ENCODE measurements at places on chromosomes 7 and 10.

DNA sequence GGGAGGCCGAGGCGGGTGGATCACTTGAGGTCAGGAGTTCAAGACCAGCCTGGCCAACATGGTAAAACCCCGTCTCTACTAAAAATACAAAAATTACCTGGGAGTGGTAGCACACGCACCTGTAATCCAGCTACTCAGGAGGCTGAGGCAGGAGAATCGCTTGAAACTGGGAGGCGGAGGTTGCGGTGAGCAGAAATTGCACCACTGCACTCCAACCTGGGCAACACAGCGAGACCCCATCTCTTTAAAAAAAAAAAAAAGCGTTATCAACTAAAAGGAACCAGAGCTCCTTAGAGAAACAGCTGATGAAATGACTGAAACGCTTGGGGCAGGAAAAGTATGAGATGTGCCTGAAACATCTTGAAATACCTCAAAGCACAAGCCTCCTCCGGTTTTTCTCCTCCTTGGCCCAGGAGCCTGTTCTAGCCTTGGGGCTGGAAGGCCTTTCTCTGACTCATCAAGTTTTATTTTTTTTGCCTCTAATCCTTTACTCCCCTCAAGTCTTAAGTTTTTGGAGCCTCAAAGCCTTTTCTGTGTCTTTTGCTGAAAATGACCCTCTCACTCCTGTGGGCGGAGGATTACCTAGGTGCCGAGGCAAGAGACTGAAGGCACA, 2.6 kb upstream of the METTL27 start:
- DNase-seq, result no peak

GRCh38 chr7:129150199-129150996, 5.9 kb downstream of the TSPAN33 start:
- no peak for DNase-seq

- peak; percentile 61 for DNase-seq
Measured at GRCh38 chr7:150992833-150993302, 2.1 kb downstream of the NOS3 start.

DNA sequence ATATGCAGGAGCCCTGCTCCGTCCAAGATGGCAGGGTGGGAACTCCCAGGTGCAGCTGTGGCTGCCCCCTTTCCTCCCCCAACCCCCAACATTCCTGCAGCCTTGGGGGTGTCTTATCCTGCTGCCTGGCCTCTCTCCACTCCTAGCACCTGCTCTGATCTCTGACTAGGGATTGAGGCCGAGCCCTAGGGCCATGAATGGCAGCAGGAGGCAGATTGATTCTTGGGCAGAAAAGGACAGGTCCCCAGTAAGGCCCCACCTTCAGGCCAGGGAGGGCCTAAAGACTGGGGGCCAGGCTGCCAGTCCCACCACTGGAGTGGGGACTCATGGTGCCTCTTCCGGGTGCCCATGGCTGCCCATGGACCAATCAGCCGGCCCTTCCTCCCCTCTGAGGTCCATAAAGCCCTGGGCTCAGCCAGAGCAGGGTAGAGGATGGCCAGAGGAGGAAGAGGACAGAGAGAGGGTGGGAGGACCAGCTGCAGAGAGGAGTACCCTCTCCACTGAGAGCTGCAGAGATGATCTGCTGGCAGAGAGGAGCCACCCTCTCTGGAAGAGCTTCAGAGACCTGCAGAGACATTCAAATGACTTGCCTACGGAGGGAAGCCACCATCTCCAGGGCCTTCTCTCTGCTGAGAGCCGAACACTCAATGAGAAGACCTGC, 8.3 kb upstream of the COA1 start:
- DNase-seq, result no peak

DNA sequence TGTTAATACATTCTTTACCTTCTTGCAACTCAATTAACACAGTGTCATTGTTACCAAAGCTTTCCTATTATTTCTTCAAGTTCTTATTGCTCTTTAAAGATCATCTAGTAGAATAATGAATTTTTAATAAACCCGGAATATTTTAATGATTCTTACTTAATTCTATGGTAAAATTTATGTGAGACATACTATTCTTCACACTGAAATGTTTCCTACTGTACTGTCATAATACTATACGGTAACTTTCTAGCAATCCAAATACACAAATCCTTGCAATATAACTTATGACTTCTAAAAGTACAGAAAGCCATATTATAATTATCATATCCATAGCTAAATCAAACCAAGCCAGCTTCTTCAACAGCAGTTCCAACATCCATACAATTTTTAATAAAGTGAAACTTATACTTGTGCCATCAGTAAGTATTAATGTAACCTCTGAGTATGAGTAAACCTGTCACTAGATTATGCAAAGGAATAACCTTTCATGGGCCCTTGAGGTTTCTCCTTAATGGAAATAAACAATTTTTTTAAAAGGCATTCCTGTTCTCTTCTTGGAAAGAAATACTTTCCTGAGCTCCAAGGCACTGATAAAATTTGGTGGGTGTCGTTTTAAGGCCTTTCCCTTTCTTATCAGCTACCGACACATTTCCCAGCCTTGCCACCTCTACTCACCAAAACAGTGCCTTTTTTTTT, 87.4 kb downstream of the IMMP2L start:
- DNase-seq, result no peak

DNA sequence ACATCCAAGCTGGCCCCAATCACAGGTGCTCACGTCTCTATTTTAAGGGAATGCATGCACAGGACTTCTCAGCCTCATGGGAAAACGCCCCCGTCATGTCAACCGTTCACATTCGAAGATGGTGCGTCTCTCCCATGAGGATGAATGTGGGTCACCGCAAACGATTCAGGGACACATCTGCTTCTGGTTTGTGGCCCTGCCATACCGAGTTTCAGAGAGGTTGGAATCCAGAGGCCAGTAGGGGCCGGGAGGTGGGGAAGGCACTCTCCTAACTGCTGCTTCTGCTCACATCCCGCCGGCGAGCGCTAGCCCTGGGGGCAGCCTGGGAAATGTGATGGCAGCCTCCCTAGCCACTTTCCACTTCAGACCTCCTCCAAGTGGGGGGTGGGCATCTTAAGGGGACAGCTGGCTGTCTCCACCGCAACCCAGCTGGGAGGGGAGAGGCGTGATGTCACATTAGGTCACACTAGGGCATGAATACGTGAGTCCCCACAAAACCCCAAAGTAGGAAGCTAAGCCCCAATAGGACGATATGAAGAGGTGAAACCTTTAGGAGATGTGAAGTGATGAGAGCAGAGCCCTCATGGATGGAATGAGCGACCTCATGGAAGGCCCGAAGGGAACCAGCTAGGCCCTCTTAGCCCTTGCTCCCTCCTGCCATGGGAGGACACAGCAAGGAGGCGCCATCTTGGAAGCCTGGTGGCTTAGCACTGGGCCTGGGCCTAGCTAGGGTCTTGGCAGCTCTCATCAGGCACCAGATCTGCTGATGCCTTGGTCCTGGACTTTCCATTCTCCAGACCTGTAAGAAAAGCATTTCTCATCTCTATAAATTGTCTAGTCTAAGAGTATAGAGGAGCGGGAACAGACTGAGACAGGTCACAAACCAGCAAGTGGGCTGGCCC, 107.8 kb downstream of the TCERG1L start:
- no peak for DNase-seq

DNA sequence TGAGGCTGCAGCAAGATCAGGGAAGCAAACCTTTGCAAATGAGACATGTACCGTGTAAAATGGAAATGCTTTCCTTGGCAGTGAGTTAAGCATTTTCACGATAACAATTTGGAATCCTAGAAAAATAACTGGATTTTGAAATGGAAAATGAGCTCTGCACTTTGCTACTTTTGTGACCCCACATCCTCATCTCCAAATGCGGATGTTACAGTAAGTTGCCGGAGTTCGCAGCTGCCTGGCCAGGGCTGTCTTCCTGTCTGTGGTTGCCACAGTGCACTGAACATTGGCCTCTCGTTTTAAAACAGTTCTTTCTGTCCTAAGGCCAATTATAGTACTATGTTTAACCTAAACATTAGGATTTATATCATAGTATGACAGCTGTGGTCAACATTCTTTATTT, 136.2 kb upstream of the FZD8 start:
- DNase-seq, result no peak

DNA sequence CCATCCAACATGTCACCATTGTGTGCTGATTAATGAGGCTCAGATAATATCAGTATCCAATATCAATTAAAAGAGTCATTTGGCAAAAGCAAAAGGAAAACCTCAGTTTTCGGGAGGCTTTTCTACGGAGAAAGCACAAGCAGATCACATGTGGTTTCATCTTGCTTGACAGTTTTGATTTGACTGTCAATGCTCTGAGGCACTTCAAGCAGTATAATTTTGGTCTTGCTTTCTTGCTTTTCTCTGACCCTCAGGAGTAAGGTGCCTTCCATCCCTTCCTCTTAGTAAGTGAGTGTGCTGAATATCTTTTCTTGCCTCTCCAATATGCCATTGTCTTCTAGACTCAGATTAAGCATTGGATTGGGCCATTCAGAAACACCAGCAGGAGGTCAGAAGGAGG, 115.5 kb upstream of the CALCR start:
- no peak for DNase-seq

DNA sequence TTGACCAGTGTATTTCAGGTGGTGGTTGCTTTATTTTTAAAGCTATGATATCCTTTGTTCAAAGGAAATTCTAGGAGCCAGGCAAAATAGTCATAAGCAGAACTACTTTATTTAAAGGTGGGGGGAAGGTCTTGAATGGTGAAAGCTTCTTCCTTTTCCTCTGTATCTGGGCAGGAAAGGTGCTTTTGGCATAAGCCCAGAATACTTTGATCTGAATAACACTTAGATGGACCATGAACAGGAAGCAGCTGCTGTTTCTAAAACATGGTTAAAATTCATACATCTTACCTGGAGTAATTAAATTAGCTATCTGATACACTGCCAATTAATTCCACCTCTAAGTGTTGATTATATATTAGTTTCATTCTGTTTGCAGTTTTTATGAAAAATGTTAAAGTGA, 13.3 kb downstream of the ZNF804B start:
- no peak for DNase-seq

- DNase-seq, result no peak
Measured at GRCh38 chr10:24287559-24288195, 78.7 kb downstream of the KIAA1217 start.

DNA sequence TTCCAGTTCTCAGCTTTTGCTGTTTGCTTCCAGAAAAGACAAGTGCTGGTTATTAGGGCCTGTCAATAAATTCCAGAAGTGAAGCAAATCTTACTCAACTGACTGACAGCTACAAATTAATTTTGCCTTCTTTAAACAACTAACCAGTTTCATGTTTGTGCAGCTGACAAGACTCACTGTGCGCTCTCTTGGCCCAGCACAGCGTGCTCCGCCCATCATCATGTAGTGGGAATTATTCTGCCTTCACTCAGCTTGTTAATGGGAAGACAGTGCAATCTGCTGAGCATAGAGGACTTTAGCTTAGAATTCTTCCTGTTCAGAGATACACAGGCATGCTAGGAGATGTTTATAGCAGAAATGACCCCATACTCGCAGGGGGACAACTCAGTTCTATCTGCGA, 808.9 kb downstream of the CCSER2 start:
- no peak for DNase-seq

GRCh38 chr7:127887631-127888030, 143.6 kb downstream of the LRRC4 start:
- no peak for DNase-seq

- DNase-seq, result no peak
Measured at GRCh38 chr10:59346321-59346720, 16.0 kb downstream of the FAM13C start.

- DNase-seq, result no peak
Measured at GRCh38 chr7:29500719-29501118, 62.9 kb upstream of the PRR15 start.

- peak; percentile 91 for DNase-seq
Measured at GRCh38 chr10:127990846-127991542, 84.1 kb downstream of the PTPRE start.

- no peak for DNase-seq
Measured at GRCh38 chr7:17983221-17984062, 43.1 kb upstream of the SNX13 start.

DNA sequence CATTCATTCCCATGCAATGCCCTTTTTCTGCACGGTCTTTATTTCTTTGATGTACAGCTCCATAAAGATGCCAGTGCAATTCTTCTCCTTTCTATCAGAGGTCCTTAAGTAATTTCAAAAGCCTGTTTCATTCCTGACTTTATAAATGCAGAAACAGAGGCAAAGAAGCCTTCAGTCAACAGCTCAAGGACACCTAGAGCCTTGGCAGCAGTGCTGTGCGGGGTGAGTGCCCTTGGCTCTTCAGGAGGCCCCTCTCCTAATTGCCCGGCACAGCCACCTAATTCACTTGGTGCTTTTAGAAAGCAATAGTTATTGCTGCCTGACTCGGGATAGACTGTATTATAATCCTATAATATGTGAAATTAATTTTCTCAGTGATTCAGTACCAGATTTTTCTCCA, 169.6 kb upstream of the KLF6 start:
- no peak for DNase-seq

DNA sequence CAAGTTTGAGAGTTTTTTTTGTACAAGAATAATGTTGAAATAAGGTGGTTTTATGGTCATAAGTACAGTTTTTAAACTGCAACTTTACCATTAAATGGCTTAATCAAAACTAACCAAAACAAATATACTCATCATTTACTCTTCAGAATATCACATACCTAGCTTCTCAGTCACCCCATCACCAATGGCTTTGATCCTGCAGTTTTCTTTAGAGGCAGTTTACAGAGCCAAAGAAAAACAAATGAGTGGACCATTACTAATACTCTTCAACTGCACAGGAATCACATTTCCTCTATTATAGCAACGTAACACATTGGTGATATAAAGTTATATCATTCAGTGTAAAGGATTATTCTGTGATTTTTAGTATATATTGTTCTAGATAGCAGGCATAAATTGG, 576.1 kb upstream of the LRRTM3 start:
- no peak for DNase-seq

DNA sequence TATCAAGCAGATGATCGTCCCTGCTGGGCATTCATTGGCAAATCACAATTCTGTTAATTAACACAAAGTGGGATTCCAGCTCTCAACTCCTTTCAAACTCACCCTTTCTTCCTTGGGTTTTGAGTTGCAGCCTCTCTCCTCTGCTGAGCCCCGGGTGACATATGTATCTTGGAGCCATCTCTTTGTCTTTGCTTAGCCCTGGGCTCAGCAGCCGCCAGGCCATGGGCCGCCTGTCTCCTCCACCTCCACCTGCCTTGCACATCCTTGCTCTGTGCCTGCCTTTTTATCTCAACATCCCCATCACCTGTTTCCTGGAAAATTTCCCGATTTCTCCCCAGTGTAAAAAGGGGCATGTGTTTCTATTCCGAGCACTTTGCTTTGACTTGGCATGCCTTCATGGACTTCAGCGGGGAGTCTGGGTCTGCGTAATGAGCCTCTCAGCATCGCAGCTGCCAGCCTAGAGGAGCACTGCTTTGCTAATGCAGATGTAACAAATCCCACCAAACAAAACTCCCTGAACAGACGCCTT, 141.3 kb upstream of the AGK start:
- DNase-seq, result no peak

- no peak for DNase-seq
Measured at GRCh38 chr7:112798274-112799159, 8.3 kb upstream of the TMEM168 start.

DNA sequence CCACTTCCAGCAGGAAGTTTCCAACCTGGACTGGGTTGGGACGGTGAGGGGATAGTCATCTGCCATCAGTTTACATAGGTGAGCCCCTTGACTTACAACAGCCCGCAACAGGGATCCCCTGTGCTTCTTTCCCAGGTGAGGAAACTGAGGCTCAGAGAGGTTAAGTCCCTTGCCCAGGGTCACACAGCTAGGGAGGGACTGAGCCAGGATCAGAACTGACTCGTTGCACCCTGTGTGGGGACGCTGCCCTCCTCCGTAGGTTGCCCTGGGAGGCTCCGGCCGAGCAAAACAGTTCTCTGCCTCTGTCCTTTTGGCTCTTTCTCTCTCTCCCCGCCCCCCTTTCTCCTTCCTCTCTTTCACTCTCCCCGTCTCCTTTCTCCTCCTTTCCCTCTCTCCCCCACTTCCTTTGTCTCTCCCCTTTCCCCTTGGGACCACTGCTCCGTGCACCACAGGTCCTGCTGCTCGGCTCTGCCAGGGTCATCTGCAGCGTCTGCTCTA, 117.4 kb upstream of the PPIF start:
- DNase-seq, result no peak
